Stimulated activated CD4-positive, alpha-beta T cell treated with anti-CD3 and anti-CD28 coated beads, Interleukin-1b, Interleukin-23, amount 100 ng/mL, for 1 hour (primary cell): ENCODE measurements at places on chromosomes 5 and 9.

- no peak for DNase-seq
These were observed 358.8 kb upstream of the ARRDC3 start for GRCh38 chr5:91741764-91742505.

DNA sequence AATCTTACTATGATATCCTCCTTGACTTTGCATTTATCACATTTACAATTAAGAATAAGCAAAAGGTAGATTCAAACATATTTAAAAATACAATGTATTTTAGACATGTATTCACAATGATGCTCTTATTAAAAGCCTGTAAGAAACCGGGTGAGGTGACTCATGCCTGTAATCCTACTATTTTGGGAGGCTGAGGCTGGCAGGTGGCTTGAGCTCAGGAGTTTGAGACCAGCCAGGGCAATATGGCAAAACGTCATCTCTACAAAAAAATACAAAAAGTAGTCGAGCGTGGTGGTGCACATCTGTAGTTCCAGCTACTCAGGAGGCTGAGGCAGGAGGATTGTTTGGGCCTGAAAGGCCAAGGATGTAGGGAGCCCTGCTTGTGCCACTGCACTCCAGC, 618.4 kb downstream of the CDH18 start:
- no peak for DNase-seq

GRCh38 chr9:78296201-78296892, 578 bp upstream of the PSAT1 start:
- no peak for DNase-seq

GRCh38 chr5:4584982-4585381, 555.1 kb upstream of the ADAMTS16 start:
- DNase-seq, result no peak

GRCh38 chr9:93668261-93668871, 92.0 kb downstream of the PHF2 start:
- no peak for DNase-seq

- DNase-seq, result no peak
These were observed 52.7 kb upstream of the NR5A1 start for GRCh38 chr9:124559871-124560270.

GRCh38 chr9:76591256-76591950, 132.4 kb downstream of the GCNT1 start:
- no peak for DNase-seq

GRCh38 chr9:87573841-87574342, 76.2 kb downstream of the DAPK1 start:
- no peak for DNase-seq
